Coronary artery (tissue), 2 donors: ENCODE measurements at places on chromosomes 16 and 17.

GRCh38 chr16:78852081-78852635 lies 748.4 kb downstream of the MAF start:
- no peak for DNase-seq

- DNase-seq: no peak
Measured at GRCh38 chr16:14569213-14569612, 60.8 kb downstream of the PARN start.

- DNase-seq: no peak
Measured at GRCh38 chr16:46949241-46949892, 24.1 kb downstream of the DNAJA2 start.

GRCh38 chr17:2212400-2212981 lies 91.1 kb downstream of the SMG6 start:
- peak; percentile 80 for DNase-seq

- DNase-seq: no peak
Measured at GRCh38 chr16:67649494-67649931, 4.6 kb downstream of the CARMIL2 start.

DNA sequence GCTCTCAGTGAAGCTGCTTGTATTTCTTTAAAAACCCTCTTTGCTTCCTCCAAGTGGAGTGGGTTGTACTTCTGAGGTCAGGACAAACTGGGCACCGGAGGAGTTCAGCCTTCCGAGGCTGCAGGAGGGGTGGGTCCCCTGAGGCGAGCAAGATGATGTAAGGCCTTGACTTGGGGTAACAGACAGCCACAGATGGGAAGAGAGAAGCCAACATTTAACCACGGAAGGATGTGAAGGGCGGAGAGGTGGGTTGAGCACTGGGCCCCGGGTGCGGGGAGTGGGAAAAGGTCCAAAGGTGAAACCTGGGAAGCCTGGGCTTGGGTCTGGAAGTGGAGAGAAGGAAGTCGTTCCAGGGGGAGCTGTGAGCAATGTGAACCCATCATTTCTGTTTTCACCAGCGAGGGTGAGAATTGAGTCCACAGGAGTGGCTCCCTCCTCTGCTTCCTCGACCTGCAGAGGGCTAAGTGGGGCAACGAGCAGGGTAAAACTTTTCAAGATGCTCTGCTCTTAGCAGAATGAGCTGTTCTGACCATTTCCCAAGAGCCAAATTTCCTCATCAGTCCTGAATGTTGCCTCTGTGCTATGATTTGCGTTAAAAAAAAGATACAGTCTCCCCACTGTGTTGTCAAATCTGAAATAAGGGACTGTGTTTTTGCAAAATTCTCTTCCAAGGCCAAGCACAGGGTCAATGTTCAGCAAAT lies 137.7 kb upstream of the CRHR1 start:
- no peak for DNase-seq

- DNase-seq: no peak
Measured at GRCh38 chr17:41769346-41769862, 17.1 kb downstream of the JUP start.

DNA sequence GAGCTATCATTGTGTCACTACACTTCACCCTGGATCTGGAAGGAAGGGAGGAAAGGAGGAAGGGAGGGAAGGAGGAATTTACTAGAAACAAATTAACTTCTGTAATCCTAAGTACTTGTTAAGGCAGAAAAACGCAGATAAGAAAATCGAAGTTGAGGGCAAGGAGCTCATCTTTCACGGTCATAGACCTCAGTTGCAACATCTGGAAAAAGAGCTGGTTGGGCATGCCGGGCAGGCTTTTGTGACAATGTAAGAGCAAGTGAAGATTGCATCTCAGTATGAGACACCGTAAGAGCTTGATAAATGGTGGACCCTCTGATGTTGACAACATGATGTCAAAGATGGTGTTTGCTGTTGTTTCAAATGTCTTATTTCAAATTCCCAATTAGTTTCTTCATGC lies 721.5 kb downstream of the MAF start:
- DNase-seq: no peak

DNA sequence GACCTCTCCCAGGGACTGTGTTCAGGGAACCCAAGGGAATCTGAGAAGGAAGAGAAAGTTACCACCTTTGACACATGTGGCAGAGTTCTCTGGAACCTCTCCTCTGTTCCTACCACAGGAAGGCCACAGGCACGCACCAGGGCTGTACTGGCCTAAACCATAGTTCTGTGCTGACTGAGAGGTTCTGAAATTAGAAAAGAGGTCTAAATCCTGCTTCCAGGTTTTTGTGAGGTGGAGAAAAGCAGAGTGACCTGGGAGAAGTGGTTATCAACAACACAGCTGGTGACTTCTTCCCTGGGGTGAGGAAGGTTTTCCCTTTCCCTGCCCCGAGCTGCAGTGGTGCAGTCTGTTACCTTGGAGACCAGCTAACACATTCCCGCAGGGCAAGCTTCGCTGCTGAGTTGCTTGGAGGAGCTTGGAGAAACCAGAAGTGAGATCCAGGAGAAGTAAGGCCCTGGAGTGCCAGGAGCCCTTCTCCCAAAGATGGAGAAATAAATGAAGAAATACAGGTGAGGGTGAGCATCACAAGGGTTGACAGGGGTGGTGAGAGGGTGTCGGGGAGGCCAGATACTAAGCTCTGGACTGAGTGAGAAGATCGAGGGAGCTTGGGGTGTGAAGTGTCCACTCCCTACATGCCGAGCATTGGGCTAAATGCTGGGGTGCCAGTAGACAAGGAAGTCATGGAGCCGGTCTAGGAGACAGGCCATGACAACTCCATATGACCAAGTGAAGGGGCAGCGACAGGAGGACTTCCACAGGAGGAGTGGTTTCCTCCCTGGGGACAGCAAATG lies at the start of gene VWA3A:
TSS of gene VWA3A (plus strand) at position 399 of the 791 bp plus-strand sequence. CDS start at position 496, 97 bp downstream.
- DNase-seq: no peak

- DNase-seq: no peak
Measured at GRCh38 chr17:54898576-54898975, 2.1 kb upstream of the TOM1L1 start.

GRCh38 chr16:14347706-14348105 lies 276.6 kb downstream of the MRTFB start:
- DNase-seq: no peak

DNA sequence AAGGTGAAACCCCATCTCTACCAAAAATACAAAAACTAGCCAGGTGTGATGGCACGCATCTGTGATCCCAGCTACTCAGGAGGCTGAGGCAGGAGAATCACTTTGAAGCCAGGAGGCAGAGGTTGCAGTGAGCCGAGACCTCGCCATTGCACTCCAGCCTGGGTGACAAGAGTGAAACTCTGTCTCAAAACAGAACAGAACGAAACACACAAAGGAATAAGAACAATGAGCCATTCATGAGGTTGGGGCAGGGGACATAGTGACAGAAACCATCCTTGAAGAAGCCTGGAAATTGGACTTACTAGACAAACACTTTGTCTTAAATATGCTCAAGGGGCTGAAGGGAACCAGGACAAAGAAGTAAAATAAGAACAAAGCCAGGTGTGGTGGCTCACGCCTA lies 39.4 kb downstream of the WDR45B start:
- no peak for DNase-seq

GRCh38 chr17:77690271-77691161 lies 268.0 kb upstream of the TNRC6C start:
- DNase-seq: peak; percentile 53

- no peak for DNase-seq
Measured at GRCh38 chr17:51046514-51047384, 73.9 kb downstream of the SPAG9 start.

DNA sequence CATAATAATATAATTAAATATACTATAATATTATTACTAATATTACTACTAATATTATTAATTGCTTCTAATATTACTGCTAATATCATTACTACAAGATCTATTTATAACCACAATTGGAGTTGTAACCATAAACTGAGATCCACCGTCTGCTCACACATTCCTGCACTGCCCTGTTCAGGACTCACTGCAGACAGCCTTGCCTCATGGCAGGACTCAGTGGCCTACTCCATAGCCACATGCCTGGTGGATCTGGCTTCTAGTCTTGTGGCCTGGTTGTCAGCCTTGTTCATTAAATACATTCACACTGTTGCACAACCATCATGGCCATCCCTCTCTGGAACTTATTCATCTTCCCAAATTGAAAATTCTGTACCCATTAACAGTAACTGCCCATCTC lies 48.0 kb downstream of the SRL start:
- DNase-seq: no peak

- no peak for DNase-seq
Measured at GRCh38 chr17:50218771-50219315, 17.4 kb upstream of the COL1A1 start.

GRCh38 chr17:17849845-17850373 lies 13.1 kb upstream of the SREBF1 start:
- DNase-seq: no peak

DNA sequence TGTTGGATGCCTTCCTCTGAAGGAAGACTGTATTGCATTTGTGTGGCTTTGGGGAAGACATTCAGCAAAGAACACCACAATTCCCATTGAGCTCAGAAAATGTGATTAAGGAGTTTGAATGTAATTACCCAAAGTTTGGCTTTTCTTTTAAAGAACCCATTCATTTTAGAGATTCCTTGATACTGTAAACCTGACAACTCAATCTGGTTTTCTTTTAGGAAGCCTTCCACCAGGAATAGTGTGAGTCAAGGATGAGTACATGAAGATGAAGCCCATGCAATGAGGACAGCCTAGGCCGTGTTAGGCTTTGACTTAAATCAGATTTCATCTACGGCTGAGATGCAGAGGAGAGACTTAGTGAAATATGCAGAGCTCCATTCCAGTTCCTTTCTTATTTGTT lies 271.7 kb upstream of the TBX2 start:
- DNase-seq: no peak

GRCh38 chr16:17829811-17830210 lies 359.1 kb upstream of the XYLT1 start:
- no peak for DNase-seq

- DNase-seq: peak; percentile 77
Measured at GRCh38 chr17:61219460-61219859, 180.2 kb upstream of the TBX2 start.

GRCh38 chr16:229731-230281 lies 557 bp upstream of the LUC7L start:
- DNase-seq: no peak

- no peak for DNase-seq
Measured at GRCh38 chr16:70659546-70659945, 13.2 kb downstream of the IL34 start.

DNA sequence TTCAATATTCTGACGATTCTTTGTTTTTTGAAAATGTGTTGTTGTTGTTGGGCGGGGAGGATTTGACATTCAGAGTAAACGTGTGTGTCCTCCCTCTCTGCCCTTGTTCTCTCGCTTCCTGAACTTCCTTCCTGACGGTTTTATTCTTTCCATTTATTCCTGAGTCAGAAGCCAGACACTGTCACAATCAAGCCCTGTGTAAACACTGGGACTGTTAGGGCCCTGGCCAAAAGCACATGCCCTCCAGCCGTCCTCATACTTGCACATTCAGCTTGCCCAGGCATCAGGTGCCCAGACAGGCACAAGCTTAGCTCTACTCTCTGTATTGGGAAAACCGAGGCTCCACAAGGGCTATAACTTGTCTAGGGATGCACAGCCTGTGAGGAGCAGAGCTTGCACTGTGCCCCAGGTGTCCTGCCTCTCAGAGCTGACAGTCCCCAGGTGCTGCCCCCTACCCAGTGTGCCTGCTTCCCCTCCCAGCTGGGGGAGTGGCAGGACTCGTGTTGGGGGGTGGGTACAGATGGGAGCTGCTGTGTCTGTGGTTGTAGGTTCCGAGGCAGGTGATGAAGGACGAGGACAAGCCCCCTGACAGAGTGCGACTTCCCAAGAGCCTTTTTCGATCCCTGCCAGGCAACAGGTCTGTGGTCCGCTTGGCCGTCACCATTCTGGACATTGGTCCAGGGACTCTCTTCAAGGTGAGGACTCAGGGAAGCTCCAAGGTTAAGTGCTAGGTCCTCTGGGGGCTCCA lies 9.7 kb downstream of the ADGRG3 start:
- DNase-seq: no peak

- no peak for DNase-seq
Measured at GRCh38 chr17:58806046-58806445, 50.4 kb downstream of the PPM1E start.

DNA sequence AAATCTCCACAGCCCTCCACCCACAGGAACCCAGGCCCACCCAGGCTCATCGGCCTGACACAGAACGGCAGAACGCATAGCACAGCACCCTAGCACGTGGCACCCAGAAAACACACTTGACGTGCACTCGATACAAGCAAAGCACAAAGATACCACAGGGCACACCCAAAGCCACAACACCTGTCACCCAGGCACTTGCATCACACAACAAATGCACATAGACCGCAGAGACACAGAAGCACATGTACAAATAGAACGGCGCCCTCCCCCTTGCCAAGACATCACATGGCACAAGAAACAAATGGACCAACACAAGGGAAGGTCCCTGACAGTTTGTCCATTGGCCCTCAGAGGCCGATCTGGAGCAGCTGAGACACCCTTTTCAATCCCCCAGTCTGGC lies 147.7 kb upstream of the WSCD1 start:
- no peak for DNase-seq

DNA sequence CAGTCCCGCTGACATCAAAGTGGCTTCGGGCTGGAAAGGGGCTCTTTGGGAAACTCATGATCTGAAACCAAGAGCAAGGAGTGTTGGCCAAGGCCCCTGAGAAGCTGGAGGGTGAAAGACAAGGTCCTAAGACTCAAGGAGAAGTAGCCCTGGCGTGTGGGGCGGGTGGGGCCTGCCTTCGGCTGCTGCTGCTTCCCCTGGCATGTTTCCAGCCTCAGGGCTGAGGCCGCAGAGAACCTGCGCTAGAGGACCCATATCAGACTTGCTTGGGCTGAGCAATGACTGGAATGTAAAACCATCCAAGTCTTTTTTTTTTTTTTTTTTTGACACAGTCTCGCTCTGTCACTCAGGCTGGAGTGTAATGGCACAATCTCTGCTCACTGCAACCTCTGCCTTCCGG lies 67.5 kb upstream of the GCSH start:
- DNase-seq: no peak

DNA sequence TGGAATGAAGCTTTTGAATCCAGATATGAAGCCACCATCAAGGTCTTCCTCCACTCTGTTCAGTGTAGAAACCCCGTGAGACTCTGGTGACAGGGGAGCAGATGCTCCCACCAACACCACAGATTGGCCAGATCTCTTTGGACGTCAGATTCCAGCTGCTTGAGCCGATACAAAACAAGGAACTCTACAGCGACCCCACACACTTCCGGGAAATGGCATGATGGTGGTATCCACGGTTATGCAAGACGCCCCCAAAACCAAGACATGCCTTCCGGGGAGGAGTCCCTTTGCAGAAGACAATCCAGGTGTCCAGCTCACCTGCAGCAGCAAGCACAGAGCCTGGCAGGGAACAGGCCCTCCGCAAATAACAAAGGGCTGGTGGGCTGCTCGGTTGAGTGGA lies 19.8 kb upstream of the PITPNA start:
- DNase-seq: no peak

DNA sequence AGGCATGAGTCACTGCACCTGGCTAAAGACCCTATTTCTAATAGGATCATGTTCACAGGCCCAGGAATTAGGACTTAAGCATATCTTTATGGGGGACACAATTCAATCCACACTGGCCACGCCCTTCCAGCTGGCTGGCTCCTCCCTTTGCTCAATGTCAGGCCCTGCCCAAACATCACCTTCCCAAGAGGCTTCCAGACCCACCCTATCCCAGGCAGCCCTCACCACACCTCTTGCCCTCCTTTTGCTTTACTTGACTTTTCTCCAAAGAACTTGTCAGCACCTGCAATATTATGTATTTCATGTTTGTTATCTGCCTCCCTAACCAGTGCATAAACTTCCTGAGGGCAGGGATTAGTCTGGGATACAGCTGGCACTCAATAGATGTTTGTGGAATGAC lies 109.6 kb upstream of the CDH5 start:
- DNase-seq: peak; percentile 22
